ENCODE measurements at places on chromosomes 5 and 9.
A peak's percentile ranks its signal among the peaks of the same experiment; 100 is the strongest.

DNA sequence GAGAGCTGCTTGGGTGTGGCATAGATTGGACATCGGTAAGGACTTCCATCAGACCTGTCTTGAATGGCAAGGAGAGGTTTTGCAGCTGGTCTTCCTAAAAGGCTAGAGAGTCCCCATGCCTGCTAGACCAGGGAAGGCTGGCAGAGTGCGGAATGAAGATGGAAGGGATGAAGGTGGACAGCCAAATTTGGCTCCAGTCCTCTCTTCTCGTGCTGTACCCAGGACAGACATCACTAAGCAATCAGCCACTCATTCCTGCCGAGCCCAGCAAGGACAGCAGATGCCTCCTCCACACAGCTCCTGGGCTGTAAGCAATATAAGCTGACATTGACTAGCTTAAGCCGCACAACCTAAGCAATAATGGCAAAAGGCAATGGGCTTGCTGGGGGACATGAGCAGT lies 112.0 kb downstream of the OLFM1 start:
- no peak for DNase-seq

- no peak for DNase-seq
Observed at GRCh38 chr9:27379311-27380251, 82.6 kb upstream of the EQTN start.

GRCh38 chr5:73096239-73096575 lies 24.2 kb upstream of the TMEM171 start:
- DNase-seq = peak; percentile 51

- DNase-seq = peak; percentile 98
Observed at GRCh38 chr9:105064248-105065097, 136.5 kb upstream of the ABCA1 start.

DNA sequence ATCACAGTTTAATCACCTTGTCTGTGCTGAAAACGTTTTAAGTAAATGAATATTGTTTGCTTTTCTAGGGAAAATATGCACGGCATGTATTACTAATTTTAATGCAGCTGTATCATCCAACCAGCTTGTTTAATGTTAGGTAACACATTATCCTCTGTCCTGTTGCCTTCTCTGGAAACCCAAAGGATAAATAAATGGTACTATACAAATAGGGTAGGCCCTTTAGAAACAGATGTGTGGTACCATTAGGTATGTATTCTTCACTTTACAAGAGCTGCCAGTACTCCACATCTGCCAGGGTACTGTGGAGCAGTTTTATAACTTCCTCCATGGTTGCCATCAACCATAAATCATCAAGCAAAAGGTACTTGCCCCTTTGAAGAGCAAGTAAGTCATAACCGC lies 42.9 kb downstream of the FAF2 start:
- no peak for DNase-seq

DNA sequence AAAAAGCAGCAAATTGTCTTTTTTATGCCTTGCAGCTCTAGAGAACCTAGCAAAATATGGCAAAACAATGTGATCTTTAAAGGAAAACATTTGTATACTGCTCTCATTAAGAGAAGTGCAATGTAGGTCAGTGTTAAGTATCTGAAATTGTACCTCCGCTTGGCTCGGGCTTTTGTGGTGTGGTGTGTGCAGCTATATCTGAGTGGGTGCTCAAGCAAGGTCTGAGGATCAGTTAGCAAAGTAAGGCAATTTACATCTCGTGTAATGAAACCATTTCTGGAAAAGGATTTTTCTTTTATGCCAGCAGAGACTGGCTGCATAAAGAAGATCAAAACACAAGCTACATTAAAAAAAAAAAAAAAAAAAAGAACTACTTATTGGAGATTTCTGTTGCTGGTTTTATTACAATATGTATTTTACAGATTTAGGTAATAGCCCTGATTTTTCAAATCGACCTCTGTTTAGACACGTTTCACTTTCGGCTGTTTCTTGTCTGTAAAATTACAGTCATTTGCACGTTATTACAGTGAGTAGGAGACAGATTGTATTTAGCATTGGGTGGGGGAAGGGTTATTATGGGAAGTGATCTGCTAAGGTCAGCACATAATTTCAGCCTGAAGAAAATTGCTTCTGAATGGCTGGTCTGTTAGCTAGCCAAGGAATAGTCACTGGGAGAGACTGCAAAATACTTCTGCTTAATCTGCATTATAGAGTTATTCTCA lies 7.9 kb upstream of the ZNF608 start:
- DNase-seq = peak; percentile 23

- no peak for DNase-seq
Observed at GRCh38 chr5:146710348-146710747, 168.2 kb downstream of the PPP2R2B start.

DNA sequence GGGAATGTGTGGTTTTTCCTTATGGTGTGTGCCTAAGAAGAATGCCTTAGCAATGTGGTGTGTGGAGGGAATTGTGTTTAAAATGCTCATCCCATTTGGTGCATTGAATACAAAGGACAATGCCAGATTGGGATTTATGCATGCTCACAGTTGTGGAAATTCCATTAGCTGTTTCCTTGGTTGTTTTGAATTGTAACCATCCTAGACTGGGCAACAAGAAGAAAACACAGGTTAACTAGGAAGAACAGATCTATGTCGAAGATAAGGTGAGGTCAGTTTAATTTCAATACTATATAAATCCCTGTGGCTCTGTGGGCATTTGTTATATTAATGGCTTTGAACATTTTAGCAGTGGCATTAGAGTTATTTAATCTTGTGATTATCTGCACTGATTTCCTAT lies 266.8 kb downstream of the MAT2B start:
- DNase-seq = no peak

DNA sequence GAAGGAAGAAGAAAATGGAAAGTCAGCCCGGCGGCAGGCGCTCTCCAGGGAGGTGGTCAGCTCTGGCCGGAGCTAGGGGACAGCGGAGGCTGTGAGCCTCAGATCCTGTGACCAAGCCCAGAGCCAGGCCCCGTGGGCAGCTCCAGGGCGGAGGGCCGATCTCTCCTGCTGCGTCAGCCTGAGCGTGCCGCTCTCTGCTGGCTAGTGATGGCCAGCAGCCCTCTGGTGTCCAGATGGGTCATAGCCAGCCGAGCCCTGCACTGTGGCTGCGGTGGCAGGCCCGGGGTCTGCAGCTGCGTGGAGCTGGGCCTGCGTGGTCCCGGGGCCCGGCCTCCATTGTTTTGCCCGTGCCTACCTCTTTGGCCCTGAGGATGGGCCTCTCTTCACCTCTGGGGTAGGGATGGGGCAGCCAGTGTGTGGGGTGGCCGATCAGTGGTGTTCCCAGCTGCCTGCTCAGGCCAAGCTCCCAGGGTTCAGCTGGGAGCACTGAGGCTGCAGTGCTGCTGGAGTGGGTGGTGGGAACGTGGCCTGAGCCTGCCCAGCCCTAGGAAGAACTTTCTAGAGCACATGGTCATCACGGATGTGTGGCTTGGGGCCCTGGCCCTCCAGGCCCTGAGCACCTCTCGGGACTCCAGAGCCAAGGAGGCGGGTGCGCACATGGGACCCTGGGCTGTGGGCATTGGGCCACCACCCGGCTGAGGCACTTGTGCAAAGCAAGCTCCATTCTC lies 17.1 kb upstream of the NRARP start:
- DNase-seq = peak; percentile 63

DNA sequence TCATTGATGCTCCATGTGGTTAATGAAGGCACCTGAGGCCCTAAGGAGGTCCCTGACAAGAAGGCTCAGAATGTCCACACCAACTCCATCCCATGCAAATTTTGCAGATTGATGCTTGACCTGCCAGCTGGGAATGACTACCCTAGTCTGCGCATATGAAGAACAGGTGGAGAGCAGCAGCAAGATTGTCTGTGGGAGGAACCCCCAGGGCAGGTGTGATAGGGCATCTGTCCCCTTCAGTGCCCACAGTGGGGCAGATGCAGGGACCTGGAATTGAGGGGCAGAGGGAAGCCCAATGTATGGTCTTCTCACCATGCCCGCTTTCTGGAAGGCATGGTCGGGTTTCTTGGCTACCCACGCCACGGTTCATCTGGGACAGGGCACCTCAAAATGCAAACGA lies 79.6 kb downstream of the MACROH2A1 start:
- DNase-seq = no peak

- peak; percentile 37 for DNase-seq
Observed at GRCh38 chr5:144202072-144202471, 31.4 kb downstream of the KCTD16 start.

GRCh38 chr5:169521366-169521983 lies 62.1 kb upstream of the SPDL1 start:
- peak; percentile 20 for DNase-seq

DNA sequence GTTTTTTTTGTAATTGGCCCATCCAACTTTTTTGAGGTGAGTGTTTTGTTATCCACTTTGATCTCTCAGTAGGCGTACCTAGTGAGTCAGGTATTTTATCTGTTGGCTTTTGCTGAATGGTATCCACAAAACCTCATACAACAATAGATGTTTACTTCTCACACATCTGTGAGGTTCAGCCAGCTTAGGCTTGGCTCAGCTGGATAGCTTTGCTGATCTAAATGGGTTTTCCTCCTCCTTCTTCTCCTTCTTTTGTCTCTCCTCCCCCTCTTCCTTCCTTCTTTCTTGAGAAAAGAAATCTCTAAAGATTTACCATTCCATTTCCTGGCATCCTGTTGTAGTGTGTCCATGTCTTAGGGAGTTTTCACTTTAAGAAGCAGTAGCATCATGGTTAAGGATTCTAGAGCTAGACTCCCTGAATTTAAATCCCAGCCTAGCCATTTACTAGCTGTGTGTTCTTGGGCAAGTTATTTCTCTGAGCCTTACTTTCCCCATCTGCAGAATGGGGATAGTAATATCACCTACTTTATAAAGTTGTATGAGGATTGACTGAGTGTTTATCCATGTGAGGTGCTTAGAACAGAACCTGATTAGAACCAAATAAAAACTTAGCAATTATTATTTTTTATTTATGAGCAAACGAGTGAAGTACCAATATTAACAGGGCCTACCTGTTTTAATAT lies 126.3 kb downstream of the ARHGAP26 start:
- no peak for DNase-seq

- no peak for DNase-seq
Observed at GRCh38 chr5:22965960-22966359, 112.8 kb upstream of the CDH12 start.

- DNase-seq = peak; percentile 90
Observed at GRCh38 chr5:39256477-39257235, 37.3 kb upstream of the FYB1 start.

GRCh38 chr9:93059011-93059714 lies 662 bp downstream of the SUSD3 start:
- no peak for DNase-seq

- no peak for DNase-seq
Observed at GRCh38 chr9:86774116-86774515, 173.2 kb downstream of the GAS1 start.
